ENCODE measurements at places on chromosomes 7 and 10.

DNA sequence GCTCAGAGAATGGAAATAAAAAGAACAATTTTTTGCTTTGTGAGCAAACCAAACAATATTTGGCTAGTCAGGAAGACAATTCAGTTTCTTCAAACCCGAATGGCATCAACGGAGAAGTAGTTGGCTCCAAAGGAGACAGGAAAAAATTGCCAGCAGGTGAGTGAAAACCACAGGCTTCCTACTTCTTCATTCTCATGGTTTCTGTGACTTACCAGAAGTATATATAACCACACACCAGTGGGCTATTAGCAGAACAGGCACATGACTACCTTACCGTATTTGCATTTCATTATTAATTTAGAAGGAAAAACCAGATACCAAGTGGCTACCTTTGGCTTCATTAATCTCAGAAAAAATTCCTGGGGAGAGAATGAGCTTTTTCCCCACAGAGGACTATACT lies 8.8 kb downstream of the TDRD1 start:
- no peak for DNase-seq

GRCh38 chr10:44674536-44675386 lies 236.4 kb upstream of the TMEM72 start:
- DNase-seq, result no peak

- no peak for DNase-seq
These were observed 92.1 kb upstream of the FAM133B start for GRCh38 chr7:92682330-92682729.

GRCh38 chr10:104577861-104578521 lies 63.1 kb upstream of the SORCS3 start:
- no peak for DNase-seq

DNA sequence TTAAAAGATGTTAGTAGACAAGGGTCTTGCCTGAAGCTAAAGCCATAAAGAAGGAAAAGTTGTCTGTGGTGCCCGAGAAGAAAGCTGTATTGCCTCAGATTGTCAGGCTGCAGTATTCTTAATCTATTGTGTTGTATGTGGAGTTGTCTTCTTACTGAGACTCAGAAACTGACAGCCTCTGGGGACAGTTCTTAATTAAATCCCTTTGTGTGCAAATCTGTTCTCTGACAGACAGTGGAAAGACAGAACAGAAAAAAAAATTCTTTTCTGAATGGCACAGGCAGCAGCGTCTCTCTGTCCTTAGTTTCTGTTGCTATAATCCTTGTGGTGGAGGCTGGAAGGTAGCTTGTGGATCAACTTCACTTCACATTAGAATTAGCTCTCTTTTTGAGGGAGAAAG lies 16.8 kb downstream of the VWC2 start:
- DNase-seq, result no peak

DNA sequence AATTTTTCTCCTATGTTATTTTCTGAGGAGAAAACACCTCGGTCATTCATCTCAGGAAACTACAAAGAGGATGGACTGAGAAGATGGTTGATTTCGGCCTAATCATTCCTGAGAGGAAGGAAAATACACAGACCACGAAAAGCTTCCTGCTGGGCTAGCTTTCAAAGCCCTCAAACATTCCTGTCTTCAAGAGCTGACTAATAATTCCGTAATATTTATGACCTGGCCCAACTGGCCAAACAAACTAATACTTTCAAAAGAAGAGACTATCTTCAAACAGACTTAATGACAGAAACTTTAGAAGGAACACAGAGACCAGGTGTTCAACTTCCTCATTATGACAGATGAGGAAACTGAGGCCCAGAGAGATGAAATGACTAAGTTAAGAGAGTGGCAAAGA lies 215.1 kb upstream of the FRMD4A start:
- DNase-seq, result no peak

DNA sequence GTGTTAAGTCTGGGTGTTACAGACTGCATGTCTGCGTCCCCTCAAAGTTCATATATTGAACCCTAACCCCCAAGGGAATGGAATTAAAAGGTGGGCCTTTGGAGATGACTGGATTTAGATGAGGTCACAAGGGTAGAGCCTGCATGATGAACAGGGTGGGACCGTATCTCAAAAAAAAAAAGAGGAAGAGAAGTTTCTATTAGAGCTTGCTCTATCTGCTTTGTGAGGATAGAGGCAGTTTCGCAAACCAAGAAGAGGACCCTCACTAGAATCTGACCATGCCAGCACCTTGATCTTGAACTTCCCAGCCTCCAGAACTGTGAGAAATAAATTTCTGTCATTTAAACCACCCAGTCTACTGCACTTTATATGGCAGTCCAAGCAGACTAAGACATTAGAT lies 1.4 kb downstream of the KIN start:
- DNase-seq, result no peak

DNA sequence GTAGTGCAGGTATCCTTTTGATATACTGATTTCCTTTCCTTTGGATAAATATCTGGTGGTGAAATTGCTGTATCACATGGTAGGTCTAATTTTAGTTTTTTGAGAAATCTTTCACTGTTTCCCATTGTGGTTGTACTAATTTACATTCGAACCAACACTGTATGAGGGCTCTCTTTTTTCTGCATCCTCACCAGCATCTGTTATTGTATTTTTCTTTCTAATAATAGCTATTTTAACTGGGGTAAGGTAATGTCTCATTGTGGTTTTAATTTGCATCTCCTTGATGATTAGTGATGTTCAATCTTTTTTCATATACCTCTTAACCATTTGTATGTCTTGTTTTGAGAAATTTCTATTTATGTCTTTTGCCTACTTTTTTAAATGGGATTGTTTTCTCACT lies 335.4 kb upstream of the MTPN start:
- DNase-seq, result no peak

- DNase-seq, result no peak
These were observed 19.4 kb upstream of the TBRG4 start for GRCh38 chr7:45130910-45131309.

- peak; percentile 80 for DNase-seq
These were observed 9.7 kb upstream of the ZFAND2A start for GRCh38 chr7:1169409-1170368.

DNA sequence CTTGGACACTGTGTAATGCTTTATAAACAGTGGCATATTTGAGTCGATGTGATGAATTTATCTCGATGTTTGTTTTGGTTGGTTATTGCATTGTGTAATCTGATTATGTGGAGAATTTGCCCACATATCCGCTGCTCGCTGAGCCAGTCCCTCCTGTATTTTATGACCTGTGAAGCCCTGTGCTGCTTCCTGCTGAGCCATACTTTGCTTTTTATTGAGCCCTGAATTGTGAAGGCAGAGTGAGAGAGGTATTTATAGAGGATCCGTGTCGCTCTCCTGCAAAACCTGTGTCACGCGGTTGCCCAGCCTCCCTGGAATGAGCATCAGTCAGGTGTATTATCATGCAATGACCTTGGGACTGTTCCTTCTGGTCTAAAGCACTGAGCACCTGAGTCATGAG lies 253.7 kb downstream of the ARHGAP21 start:
- DNase-seq, result no peak

- no peak for DNase-seq
These were observed 7.5 kb upstream of the KLF14 start for GRCh38 chr7:130741331-130741995.

DNA sequence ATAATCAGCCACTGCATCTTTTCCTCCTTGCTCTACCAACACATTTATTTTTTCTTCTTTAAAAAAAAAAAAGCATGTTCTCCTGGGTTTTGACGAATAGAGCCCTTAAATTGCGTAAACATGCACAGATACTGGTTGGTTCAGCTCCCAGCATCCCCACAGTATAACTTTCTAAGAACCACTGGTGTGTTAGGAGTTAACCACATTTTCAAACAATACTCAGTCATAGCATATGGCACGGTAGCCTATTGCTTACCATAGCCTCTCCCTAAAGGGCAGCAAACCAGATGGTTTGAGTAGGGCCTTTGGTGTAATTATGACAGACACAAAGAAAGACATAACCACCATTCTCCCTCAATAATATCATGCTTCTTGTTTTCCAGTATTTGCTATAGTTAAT lies 145.0 kb downstream of the LRRC4 start:
- DNase-seq, result no peak

DNA sequence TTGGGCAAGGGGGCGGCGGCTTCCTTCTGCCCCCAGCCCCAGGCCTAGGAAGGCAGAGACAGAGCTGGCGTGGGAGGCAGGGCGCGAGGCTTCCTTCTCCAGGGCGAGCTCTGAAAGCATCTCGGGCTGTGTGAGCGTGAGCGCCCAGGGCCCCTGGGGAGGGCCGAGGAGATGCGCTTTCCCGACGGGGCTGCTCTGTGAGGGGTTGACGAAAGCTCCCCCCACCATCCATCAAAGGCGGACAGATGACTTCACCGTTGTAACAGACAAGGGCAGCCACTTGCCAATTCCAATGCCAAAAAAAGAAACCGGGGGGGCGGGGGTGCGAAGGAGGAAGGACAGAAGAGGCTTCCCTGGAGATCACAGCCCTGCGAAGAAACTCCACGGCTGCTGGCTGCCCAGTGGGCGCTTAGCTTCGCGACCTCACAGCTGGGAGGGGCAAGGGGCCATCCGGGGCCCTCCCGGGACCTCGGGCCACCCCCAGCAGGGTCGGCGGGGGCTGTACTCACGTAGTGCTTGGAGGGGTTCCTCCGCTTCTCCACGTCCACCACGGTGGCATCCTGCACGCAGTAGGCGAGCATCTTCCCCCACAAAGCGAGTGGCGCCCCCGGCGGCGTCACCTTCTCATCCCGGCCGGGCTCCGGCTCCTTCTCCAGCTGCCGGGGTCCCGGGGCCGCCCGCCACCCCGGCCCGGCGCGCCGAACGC lies 537 bp downstream of the SH3PXD2A start:
- peak; percentile 17 for DNase-seq

DNA sequence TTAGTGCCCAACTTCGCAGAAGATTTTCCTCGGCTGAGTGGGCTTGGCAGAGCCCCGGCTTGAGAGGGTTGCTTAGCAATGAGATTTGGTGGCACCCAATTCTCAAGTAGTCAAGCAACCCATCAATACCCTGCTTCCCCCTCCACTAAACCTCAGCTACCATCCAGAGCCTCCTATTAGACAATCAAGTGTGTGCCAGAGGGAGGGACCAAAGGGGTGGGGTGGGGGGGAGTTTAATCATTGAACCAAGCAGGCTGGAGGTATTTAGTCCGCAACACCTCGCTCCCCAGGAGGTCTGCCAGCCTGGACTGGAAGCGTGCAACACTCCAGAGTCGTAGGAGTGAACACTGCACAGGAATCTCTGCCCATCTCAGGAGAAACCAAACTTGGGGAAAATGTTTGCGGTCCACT lies at the start of gene HKDC1:
Gene HKDC1, plus strand, starts transcription at position 292 of the 411 bp plus-strand sequence. Its CDS starts 104 bp downstream, at position 396.
- DNase-seq, result no peak

GRCh38 chr7:91288208-91288824 lies 24.1 kb downstream of the FZD1 start:
- no peak for DNase-seq

DNA sequence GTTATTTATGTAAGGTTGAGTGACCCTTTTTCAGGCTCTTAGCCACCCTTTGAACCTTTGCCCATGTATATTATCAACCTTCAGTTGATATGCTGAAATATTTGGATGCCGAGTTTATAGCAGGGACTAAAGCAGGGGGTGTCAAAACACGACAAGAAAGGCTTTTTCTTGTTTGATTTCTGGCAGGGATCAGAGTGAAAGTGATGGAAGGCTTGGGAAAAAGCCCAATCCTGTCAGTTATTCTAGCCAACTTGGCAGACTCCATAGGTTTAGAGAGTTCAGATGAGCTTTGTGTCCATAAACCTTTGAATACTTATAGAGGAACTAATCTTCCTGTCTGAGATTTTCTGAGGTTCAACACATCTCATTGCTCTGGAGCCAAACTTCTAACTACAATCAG lies 47.5 kb downstream of the INHBA start:
- no peak for DNase-seq

DNA sequence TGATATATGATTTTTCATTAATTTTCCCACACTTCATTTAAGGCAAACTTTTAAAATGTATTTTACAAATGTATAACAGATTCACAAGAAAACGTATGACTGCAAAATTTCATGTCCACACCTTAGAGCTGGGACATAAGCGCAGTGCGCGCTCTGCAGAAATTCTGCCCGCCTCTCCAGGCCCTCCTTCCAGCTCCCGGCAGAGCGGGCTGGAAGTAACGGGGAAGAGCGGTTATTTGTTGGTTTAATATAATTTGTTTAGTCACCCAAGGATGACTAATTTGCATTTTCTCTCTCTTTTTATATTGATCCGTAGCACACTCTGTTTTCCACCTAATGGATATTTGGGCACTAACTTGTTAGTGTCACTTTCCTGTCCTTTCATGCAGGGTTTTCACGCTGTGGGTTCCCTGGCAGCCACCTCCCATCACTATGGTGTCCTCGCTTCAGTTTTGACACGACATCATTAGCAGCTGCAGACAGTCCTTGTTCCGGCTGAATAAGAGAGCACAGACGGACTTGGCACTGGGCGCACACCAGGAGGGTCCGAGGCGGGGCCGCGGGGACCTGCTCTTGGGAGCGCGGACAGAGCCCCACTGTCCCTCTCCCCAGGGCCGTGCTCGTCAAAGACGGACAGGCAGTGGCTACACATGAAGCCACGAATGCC lies 129.2 kb upstream of the SEC61G start:
- DNase-seq, result no peak

DNA sequence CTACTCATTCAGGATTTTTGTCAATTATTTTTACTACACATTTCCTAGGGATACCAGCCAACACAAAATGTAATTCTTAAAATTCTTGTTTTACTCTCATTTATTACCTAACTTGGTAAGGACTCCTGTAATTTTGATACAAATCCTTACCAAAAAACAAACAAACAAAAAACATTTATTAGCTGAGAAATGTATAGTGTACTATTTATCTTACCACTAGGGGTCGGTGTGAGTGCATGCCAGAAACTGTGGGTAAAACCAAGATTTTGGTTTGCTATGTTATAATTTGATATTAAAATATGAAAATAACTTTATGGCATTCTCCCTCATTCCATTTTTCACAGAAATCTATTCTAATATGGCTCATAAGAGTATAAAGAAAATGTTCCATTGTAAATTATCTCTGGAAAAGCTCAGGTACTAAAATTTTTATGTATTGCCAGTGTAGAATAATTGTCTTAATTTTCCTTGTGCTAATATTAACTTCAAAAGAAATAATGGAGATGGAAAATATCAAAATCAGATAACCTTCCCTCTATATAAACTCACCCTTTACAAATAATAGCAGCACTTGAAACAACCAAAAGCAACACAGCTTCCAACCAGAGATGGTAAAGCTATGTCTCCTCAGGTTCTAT lies 290.8 kb upstream of the PCDH15 start:
- DNase-seq, result no peak

- DNase-seq, result no peak
These were observed 295.9 kb downstream of the PTEN start for GRCh38 chr10:88159127-88159829.

DNA sequence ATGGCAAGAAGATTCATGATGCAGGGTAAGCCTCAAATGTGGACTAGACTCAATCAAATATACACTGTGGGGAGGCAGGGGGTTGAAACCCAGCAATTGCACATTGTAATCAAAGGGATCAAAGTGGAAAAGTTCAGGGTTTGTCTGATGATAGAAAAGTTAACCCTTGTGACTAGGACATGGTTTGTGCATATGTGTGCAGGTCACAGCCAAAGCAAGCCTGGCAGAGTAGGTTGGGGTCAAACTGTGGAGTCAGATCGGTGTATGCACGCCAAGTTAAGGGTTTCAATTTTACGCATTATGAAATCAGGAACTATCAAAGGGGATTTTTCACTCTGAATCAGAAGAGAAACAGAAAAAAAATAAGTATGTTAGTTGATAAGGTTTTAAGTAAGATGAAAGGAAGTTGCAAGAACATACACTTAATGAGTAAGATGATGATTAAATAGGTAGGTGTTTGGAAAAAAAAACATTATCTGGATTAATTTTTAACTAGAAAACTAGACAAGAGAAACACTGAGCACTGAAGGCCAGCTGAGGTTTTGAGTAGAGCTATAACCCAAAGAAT lies 188.3 kb downstream of the DGKB start:
- no peak for DNase-seq

GRCh38 chr7:105878746-105879605 lies 2.6 kb upstream of the ATXN7L1 start:
- no peak for DNase-seq

Data from stimulated activated CD4-positive, alpha-beta T cell treated with anti-CD3 and anti-CD28 coated beads, Interleukin-4, amount 100 ng/mL, for 24 hours (primary cell).